CD8-positive, alpha-beta memory T cell (primary cell): ENCODE measurements at places on chromosomes 7 and 10.

GRCh38 chr7:66720561-66720960, 20.0 kb upstream of the RABGEF1 start:
- DNase-seq = no peak
- no peak overlapping the region for H3K27ac ChIP-seq
- no peaks in the 10 kb centered on the region for H3K36me3 ChIP-seq
- H3K4me3 ChIP-seq = no peak overlapping the region

DNA sequence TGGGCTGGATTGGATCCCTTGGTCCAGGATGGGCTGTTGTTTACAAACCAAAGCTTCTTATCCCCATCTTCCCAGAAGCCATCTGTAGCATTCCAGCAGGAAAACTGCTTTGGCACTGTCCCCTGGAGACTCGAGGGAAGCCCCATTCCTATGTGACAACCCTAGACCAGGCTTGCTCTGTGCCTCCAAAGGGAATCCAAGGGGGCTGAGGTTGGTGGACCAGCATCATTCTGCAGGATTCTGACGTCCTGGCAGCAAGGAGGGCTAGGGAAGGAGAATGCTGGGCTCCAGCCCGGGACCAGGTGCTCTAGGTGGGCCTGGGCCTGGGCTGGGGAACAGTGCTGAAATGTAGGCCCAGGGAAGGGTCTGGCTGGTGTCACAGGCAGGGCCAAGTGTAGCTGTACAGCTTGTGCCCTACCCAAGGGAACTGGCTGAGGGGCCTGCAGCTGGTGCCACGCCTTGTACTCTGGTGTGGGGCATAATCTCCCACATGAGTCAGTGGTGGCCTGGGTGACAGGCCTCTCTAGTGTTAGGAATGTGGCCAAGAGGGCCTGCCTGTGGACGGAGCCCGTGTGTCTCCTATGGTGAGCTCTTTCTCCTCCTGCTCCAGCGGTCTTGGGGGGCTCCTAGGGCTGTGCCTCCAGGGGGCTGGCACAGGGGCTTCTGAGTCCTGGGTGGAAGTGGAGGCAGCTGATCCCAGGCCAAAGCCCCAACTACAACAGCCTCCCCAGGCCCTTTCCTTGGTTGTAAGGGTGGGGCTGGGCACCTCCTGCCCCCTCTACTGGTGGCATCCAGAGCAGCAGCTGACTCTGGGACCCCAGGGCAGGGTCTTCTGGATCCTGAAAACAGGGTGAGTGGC, 25.2 kb downstream of the TRIM8 start:
- no peaks in the 10 kb centered on the region for H3K27me3 ChIP-seq
- peaks cover 21% of the 10 kb centered on the region for H3K4me1 ChIP-seq
- no peak overlapping the region for H3K4me3 ChIP-seq
- peak; percentile 42 for DNase-seq
- H3K36me3 ChIP-seq = no peaks in the 10 kb centered on the region

DNA sequence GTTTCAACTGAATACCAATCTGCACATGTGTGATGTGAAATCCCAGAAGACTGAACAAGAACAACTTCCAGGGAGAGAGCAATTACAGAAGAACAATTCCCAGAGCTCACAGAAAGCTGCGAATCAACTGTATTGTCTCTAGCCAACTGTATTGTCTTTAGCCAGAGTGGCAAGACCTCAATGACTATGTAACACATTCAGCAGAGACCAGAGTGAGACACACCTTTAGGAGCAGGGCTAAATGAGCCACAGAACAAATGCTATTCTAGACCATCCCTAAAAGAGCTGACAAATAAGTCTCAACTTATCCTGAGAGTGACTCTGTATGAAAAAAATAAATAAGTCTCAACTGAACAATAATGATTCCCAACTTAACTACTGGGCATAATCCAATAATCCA, 72.0 kb downstream of the KMT2C start:
- peaks cover 36% of the 10 kb centered on the region for H3K4me1 ChIP-seq
- H3K27me3 ChIP-seq = no peaks in the 10 kb centered on the region
- H3K27ac ChIP-seq = no peak overlapping the region

GRCh38 chr7:1794888-1795542, 124.9 kb downstream of the ELFN1 start:
- H3K27ac ChIP-seq = no peak overlapping the region
- no peaks in the 10 kb centered on the region for H3K36me3 ChIP-seq
- no peaks in the 10 kb centered on the region for H3K4me1 ChIP-seq
- no peaks in the 10 kb centered on the region for H3K27me3 ChIP-seq
- DNase-seq = no peak
- H3K4me3 ChIP-seq = no peak overlapping the region
